Fibroblast of lung (primary cell): ENCODE measurements at places on chromosomes 12 and 14. TPM values are rescaled to one million over a fixed set of nuclear protein-coding genes. Genes with fewer than 3 reads are reported as not detected.

The P2RX2 gene
- total RNA-seq, result not detected in 2 replicates

- no peak overlapping the region for H3K27ac ChIP-seq
- H3K36me3 ChIP-seq, result no peaks in the 10 kb centered on the region
- DNase-seq, result no peak
- no peak overlapping the region for H3K4me3 ChIP-seq
- no peaks in the 10 kb centered on the region for H3K27me3 ChIP-seq
These were observed 31.5 kb downstream of the SVOP start for GRCh38 chr12:108989376-108989775.

DNA sequence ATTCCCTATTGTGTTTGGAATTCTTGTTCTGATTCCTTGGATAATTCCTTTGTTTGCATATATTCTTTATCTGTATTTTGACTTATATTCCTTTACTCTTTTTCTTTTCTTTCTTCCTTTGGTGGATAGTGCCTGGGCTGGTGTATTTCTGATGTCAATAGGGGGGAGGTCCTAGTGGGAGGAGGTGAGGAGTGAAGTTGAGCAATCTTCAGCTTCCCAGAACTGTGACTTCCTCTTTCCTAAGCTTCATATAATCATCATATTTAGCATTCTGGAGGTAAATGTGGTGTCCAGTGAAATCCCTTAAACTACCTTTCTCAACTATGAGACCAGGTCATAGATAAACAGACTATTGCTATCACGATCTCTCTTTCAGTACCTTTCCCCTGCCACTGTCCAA is 29.6 kb upstream of the TBPL2 start:
- H3K36me3 ChIP-seq, result no peaks in the 10 kb centered on the region
- no peak for DNase-seq
- H3K27ac ChIP-seq, result no peak overlapping the region

- no peak overlapping the region for H3K4me3 ChIP-seq
- no peak for DNase-seq
- H3K4me1 ChIP-seq, result no peaks in the 10 kb centered on the region
- no peaks in the 10 kb centered on the region for H3K36me3 ChIP-seq
- H3K27ac ChIP-seq, result no peak overlapping the region
These were observed 144.1 kb upstream of the PTPRQ start for GRCh38 chr12:80299976-80300375.

DNA sequence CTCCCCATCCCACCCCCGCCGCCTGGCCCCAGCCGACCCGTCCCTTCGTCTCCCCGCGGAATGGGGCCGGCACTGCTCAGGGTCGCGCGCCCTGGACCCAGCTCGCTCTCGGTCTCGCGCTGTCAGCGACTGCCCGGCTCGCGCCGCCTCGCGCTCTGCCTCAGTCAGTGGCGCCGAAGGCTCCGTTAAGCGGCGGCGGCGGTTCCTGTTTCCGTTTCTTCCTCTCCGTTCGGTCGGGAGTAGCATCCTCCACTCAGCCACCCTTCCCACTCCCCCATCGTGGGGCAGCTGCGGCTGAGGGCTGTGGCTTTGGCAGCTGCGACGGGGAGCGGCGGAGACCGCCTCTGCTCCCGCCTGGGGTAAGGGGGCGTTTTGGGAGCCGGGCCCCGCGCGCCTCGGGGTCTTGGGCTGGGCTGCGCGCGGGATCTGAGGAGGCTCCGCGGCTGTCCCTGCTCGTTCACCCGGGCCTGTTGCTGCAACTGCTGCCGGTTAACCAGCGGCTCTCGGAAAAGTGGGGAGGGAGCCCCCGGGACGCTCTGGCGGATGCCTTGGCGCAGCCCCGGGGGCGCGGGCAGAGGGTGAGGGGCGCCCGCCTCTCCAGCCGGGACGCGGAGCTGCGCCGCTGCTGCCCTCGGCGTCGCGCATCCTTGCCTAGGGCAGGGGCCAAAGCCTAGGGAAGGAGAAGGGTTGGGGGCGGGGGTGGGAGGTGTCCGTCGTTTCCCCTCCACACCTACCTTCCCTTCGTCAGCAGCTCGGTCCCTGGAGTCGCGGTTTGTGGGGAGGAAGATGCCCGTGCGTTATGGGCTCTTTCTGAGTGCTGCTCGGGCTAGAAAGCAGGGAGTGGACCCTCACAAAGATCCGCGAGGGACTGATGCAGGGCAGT is 567 bp downstream of the FUT8 start:
- H3K4me3 ChIP-seq, result peak overlapping the region; percentile 73
- H3K27me3 ChIP-seq, result no peaks in the 10 kb centered on the region
- peaks cover 2% of the 10 kb centered on the region for H3K4me1 ChIP-seq
- peak; percentile 76 for DNase-seq
- H3K36me3 ChIP-seq, result no peaks in the 10 kb centered on the region

- no peaks in the 10 kb centered on the region for H3K27me3 ChIP-seq
- H3K27ac ChIP-seq, result no peak overlapping the region
- no peaks in the 10 kb centered on the region for H3K36me3 ChIP-seq
- no peak overlapping the region for H3K4me3 ChIP-seq
These were observed 399.4 kb downstream of the NELL2 start for GRCh38 chr12:44476683-44477082.
